ENCODE measurements at places on chromosomes 2 and 18. TPM values are rescaled to one million over a fixed set of nuclear protein-coding genes. Genes with fewer than 3 reads are reported as not detected.
A peak's percentile ranks its signal among the peaks of the same experiment; 100 is the strongest.

- no peaks in the 10 kb centered on the region for H3K36me3 ChIP-seq
- H3K4me3 ChIP-seq: no peak overlapping the region
- no peaks in the 10 kb centered on the region for H3K27me3 ChIP-seq
- H3K4me1 ChIP-seq: peaks cover 20% of the 10 kb centered on the region
- DNase-seq: no peak
Measured at GRCh38 chr2:11835403-11835802, 89.0 kb downstream of the LPIN1 start.

DNA sequence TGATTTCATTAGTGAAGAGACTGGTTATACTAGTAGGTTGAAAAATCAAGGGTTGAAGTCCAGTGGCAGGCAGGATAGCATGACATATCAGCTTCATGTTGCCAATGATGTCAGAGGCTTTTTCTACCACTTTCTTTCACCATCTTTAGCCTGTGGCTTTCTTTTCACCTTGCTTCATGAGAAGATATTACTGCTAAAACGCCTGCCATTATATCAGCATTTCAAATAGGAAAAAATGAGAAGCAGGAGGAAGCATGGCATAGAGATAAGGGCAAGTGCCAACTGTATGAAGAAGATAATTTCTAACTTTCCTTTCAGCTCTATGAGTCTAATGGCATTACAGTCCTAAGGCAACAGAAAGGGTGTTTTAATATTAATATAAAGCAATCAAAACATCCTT, 270.2 kb upstream of the SYT4 start:
- H3K4me3 ChIP-seq: no peak overlapping the region
- no peaks in the 10 kb centered on the region for H3K27me3 ChIP-seq
- no peaks in the 10 kb centered on the region for H3K36me3 ChIP-seq
- no peak overlapping the region for H3K27ac ChIP-seq
- no peaks in the 10 kb centered on the region for H3K4me1 ChIP-seq

The ANKRD36C gene
- 24.7 TPM for total RNA-seq

GRCh38 chr18:75250471-75250821, 39.8 kb downstream of the TSHZ1 start:
- peaks cover 5% of the 10 kb centered on the region for H3K4me1 ChIP-seq
- H3K27me3 ChIP-seq: no peaks in the 10 kb centered on the region
- H3K27ac ChIP-seq: no peak overlapping the region
- no peaks in the 10 kb centered on the region for H3K36me3 ChIP-seq

The CFC1 gene
- not detected for total RNA-seq

DNA sequence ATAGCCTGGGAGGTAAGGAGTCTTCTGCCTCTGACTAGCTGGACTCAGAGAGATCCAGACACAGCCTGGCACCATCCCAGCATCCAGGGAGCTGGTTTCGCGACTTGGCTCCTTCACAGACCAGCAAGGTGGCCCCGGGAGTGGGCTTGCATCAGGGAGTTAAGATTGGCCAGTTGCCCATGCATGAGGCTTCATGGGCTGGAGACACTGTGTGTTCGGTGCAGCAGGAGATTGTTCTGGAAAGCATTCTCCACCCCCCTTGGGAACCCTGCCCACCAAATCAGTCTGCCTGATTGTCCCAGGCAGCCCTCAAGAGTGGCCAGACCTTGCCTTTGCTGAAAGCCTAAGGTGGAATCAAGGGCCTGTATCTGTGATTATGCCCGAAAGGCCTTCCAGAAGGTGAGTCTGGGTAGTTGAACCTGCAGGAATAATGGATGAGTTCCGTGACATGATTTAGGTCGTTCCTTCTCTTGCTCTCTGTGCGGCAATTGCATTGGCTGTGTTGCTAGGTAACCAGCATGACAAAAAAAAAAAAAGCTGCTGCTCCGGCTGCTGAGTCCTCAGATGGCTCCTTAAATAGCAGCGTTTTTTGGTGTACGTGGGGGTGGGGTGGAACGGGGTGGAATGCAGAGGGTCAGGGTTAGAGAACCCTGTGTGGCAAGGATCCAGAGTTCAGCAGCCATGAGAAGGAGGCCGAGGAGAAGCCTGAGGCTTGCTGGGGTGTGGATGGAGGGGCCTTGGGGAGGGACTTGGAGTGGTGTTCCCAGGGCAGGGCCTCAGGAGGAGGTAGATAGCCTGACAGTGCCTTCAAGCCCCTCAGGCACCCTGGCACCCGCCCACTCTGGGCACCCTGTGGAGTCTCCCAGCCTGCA, 93.0 kb upstream of the MCFD2 start:
- no peak overlapping the region for H3K4me3 ChIP-seq

DNA sequence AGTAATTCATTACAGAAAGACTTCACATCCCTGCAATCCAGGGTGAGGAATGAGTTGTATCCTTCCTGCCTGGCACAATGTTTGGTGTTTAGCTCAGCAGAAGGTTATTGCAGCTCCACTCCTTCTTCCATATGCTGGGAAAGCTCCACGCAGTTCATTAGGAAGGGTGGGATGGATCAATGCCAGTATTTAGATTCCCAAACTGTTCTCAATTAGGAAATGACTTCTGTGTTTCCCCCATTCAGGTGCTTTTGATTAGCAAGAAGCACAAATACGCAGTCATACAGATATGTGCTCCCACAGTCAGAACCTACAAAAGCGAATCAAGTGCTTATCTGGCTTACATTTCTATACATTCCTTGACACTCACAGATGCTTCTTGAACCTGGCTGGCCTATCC, 340.6 kb downstream of the NYAP2 start:
- no peak overlapping the region for H3K4me3 ChIP-seq
- peaks cover 31% of the 10 kb centered on the region for H3K4me1 ChIP-seq
- no peak overlapping the region for H3K27ac ChIP-seq
- DNase-seq: no peak
- no peaks in the 10 kb centered on the region for H3K27me3 ChIP-seq

DNA sequence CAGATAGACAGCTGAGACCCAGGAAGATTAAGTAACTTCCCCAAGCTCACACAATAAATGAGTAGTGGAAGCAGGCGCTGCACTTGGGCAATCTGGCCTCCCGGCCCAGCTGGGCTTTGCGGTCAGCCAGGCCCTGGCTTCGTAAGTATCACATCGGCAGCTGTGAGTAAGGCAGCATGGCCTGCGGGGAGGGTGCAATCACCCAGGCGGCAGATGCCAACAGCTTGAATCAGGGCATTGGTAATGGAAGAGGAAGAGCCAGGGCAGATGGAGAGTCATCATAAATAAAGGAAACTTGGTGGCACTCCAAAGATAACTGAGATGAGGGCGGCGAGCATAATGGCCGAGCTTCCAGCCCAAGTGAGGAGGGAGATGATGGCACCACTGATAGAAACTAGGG, 217.9 kb upstream of the PID1 start:
- H3K27me3 ChIP-seq: no peaks in the 10 kb centered on the region
- no peak overlapping the region for H3K4me3 ChIP-seq
- peak; percentile 96 for DNase-seq
- H3K4me1 ChIP-seq: peaks cover 14% of the 10 kb centered on the region

GRCh38 chr2:137964066-137964858, at the start of gene HNMT:
Gene HNMT (plus strand): TSS chr2:137964473. CDS start chr2:137964492, 19 bp downstream.
- H3K4me1 ChIP-seq: peaks cover 24% of the 10 kb centered on the region
- H3K4me3 ChIP-seq: peak within 1 kb of the TSS; percentile 57
- DNase-seq: peak; percentile 55
- peak within 1 kb of the TSS; percentile 45 for H3K27ac ChIP-seq
- H3K36me3 ChIP-seq: no peaks in the 10 kb centered on the region
- no peaks in the 10 kb centered on the region for H3K27me3 ChIP-seq

GRCh38 chr2:84257831-84258230, 201.2 kb downstream of the SUCLG1 start:
- H3K4me1 ChIP-seq: no peaks in the 10 kb centered on the region
- H3K27me3 ChIP-seq: no peaks in the 10 kb centered on the region
- H3K4me3 ChIP-seq: no peak overlapping the region

- no peak overlapping the region for H3K4me3 ChIP-seq
- H3K27ac ChIP-seq: no peak overlapping the region
- DNase-seq: no peak
- H3K36me3 ChIP-seq: no peaks in the 10 kb centered on the region
- H3K4me1 ChIP-seq: no peaks in the 10 kb centered on the region
- H3K27me3 ChIP-seq: no peaks in the 10 kb centered on the region
Measured at GRCh38 chr2:225814554-225814953, 415.0 kb downstream of the NYAP2 start.

The TMEM163 gene
- 0.12 TPM for total RNA-seq

The CDH20 gene
- total RNA-seq: not detected

The NTSR2 gene
- total RNA-seq: not detected
